ENCODE measurements at places on chromosomes 12 and 14. TPM values are rescaled to one million over a fixed set of nuclear protein-coding genes. Genes with fewer than 3 reads are reported as not detected.

Gene LRTM2
- not detected for total RNA-seq

Gene SAMD15
- total RNA-seq = 3.1 TPM

Gene TTC7B
- total RNA-seq = 10.1 TPM

Gene REP15
- total RNA-seq = 0.43 TPM

Gene CD4
- 0.43 TPM for total RNA-seq

Gene NFKBIA
- 123 TPM for total RNA-seq

Gene SPSB2
- total RNA-seq = 6.7 TPM

Gene PZP
- total RNA-seq = not detected

Gene RERG
- total RNA-seq = 0.28 TPM

Gene LRCOL1
- not detected for total RNA-seq

Gene B4GALNT1
- 0.55 TPM for total RNA-seq

Gene RNASE7
- total RNA-seq = not detected

Gene PDE6H
- total RNA-seq = not detected

Gene FAM90A1
- total RNA-seq = under 0.01 TPM

Gene HELB
- total RNA-seq = 2.6 TPM

Gene WSCD2
- not detected for total RNA-seq

Gene CD163
- total RNA-seq = not detected

Gene NR1H4
- 0.37 TPM for total RNA-seq

Gene CDK4
- total RNA-seq = 210 TPM

Gene SCNN1A
- 0.37 TPM for total RNA-seq

Gene IRAK3
- total RNA-seq = 8.1 TPM

Gene GYS2
- total RNA-seq = not detected

Gene IKZF4
- 0.57 TPM for total RNA-seq

Gene P2RX2
- total RNA-seq = not detected

Gene BDKRB1
- total RNA-seq = 33.1 TPM

Gene STAT2
- 289 TPM for total RNA-seq

Gene NRL
- 0.28 TPM for total RNA-seq

Gene FIGNL2
- under 0.01 TPM for total RNA-seq

Gene FBLN5
- total RNA-seq = 35.4 TPM

Gene ZNF385A
- 0.71 TPM for total RNA-seq

Gene ZDHHC22
- total RNA-seq = not detected

Gene SOAT2
- not detected for total RNA-seq

Gene DAO
- total RNA-seq = not detected

Gene ABCD2
- total RNA-seq = 0.09 TPM

Gene GTF2A1
- total RNA-seq = 19.5 TPM

Gene PRKD1
- 12.4 TPM for total RNA-seq

Gene TSPAN11
- total RNA-seq = 0.18 TPM

Gene TEX22
- total RNA-seq = 0.37 TPM

Gene RD3L
- total RNA-seq = not detected

Gene BEGAIN
- total RNA-seq = not detected

Gene FAM181A
- not detected for total RNA-seq

Gene NINJ2
- total RNA-seq = 3.1 TPM

Gene GPR137C
- 0.14 TPM for total RNA-seq

Gene HOXC10
- 0.43 TPM for total RNA-seq
